ENCODE measurements at places on chromosomes 3 and 15. TPM values are rescaled to one million over a fixed set of nuclear protein-coding genes. Genes with fewer than 3 reads are reported as not detected.

GRCh38 chr3:104635872-104636580 is 730.7 kb upstream of the ALCAM start:
- H3K4me1 ChIP-seq: no peaks in the 10 kb centered on the region
- DNase-seq: no peak
- H3K4me3 ChIP-seq: no peak overlapping the region
- peaks cover 10% of the 10 kb centered on the region for H3K36me3 ChIP-seq
- H3K27ac ChIP-seq: no peak overlapping the region

GRCh38 chr3:127096256-127097071 is 96.5 kb upstream of the PRR23E start:
- peaks cover 9% of the 10 kb centered on the region for H3K4me1 ChIP-seq
- H3K36me3 ChIP-seq: no peaks in the 10 kb centered on the region
- DNase-seq: no peak

GRCh38 chr15:100663086-100663914 is 60.9 kb downstream of the ASB7 start:
- no peaks in the 10 kb centered on the region for H3K36me3 ChIP-seq
- H3K4me1 ChIP-seq: no peaks in the 10 kb centered on the region
- no peak overlapping the region for H3K4me3 ChIP-seq
- H3K27me3 ChIP-seq: no peaks in the 10 kb centered on the region
- no peak overlapping the region for H3K27ac ChIP-seq

DNA sequence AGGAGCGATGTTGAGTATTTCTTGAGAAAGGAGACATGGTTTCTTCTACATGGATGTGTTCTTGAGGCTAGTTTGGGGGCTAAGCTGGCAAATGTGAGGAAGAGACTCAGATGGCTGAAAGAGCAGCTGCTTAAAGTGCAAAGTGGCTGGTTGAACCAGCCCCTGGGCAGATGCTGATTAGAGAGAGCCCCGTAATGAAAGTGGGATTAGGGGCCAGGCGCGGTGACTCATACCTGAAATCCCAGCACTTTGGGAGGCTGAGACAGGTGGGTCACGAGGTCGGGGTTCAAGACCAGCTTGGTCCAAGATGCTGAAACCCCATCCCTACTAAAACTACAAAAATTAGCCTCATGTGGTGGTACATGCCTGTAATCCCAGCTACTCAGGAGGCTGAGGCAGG is 75.0 kb upstream of the GCNT3 start:
- H3K4me3 ChIP-seq: no peak overlapping the region
- H3K27ac ChIP-seq: no peak overlapping the region
- DNase-seq: no peak

GRCh38 chr3:159789742-159790635 is 198.6 kb upstream of the IL12A start:
- H3K4me1 ChIP-seq: no peaks in the 10 kb centered on the region
- no peaks in the 10 kb centered on the region for H3K27me3 ChIP-seq
- H3K36me3 ChIP-seq: no peaks in the 10 kb centered on the region
- no peak overlapping the region for H3K4me3 ChIP-seq

- H3K4me1 ChIP-seq: no peaks in the 10 kb centered on the region
- no peaks in the 10 kb centered on the region for H3K36me3 ChIP-seq
- no peak overlapping the region for H3K27ac ChIP-seq
Measured at GRCh38 chr3:40232626-40233025, 76.9 kb upstream of the EIF1B start.

DNA sequence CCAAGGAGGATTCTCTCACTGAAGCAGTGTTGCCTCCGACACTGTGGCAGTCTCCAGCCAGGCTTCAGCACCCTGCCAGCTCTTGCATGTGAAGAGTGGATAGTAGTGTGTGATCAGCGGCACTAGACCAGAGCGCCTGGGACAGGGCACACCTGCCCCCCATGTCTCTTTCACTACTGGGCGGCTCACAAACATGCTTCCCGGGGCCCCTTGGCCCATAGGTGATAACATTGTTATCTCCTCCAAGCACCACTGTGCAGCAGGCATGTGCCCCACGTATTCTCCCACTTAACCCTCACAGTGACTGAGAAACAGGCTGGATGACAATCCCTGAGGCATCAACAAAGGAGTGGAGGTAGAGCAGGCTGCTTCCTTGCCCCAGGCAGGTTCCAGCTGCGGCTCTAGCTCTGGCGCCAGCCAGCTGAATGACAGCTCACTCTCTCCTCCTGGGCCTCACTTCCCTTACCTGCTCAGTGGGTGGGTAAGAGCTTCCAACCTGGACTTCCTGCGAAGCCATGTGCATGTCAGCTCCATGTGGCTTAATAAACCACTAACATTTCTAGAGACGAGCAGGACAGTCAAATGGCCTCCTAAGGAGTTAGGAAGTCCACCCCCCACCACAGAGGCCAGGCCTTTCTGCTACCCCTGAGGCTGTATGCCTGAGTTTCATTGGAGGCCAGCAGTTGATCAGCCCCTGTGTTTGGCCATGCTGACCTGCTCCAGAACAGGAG is 37.8 kb downstream of the KLF13 start:
- peaks cover 37% of the 10 kb centered on the region for H3K4me1 ChIP-seq
- H3K27ac ChIP-seq: peak overlapping the region; percentile 89
- H3K36me3 ChIP-seq: peaks cover 4% of the 10 kb centered on the region
- no peaks in the 10 kb centered on the region for H3K27me3 ChIP-seq
- H3K4me3 ChIP-seq: no peak overlapping the region

- H3K27me3 ChIP-seq: no peaks in the 10 kb centered on the region
- no peak for DNase-seq
- no peak overlapping the region for H3K4me3 ChIP-seq
- peaks cover 8% of the 10 kb centered on the region for H3K4me1 ChIP-seq
- no peak overlapping the region for H3K27ac ChIP-seq
Measured at GRCh38 chr3:118098827-118099226, 935.8 kb downstream of the IGSF11 start.

DNA sequence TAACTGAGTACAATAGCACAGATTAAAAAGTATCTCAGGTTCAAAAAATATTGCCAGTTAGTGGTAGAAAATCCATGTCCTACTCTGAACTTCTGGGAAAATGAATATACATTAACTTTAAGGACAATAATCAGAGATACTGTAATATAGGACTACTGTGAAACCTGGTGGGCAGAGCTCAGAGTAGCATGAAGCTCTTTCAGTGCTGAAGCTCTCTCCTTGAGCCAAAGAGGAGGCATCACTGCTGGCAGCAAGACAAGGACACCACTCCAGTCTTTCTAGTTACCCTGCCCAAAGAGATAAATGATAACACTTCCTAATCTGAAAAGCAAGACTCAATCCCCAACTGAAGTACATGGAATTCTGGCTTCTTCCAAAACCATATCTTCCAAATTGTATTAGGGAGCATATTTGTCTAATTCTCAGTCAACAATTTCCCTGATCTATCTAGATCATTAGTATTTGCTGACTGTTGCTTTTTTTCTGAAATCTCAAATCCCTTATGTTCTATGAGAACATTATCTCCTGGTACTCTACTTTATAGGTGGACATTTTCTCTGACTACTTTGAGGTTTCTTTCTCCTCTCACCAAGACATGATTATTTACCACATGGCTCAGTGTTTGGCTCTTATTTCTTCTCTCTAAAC is 55.9 kb downstream of the CLDN1 start:
- H3K27me3 ChIP-seq: no peaks in the 10 kb centered on the region
- no peak for DNase-seq
- H3K27ac ChIP-seq: no peak overlapping the region

- H3K36me3 ChIP-seq: no peaks in the 10 kb centered on the region
- no peak overlapping the region for H3K4me3 ChIP-seq
- no peaks in the 10 kb centered on the region for H3K4me1 ChIP-seq
- peak; percentile 10 for DNase-seq
- no peaks in the 10 kb centered on the region for H3K27me3 ChIP-seq
Measured at GRCh38 chr3:28317438-28318022, 31.0 kb upstream of the ZCWPW2 start.

DNA sequence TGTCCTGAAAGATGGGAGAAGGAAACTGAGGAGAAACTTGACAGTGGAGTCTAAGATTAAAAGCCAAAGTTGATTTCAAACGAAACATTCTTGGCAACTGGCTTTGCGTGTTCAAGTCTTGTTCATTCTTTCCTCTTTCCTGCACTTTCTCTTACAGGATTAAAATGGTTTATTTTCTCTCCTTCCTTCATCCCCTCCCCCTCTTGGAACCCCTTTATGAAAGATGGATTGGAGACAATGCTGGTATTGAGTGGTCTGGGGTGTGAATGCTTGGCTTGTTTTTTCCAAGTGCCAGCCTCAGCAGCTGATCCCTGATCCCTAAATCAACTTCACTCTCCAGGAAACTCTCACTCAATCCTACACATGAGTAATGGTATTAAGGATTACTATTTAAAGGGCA is 703 bp upstream of the LSAMP start:
- no peaks in the 10 kb centered on the region for H3K36me3 ChIP-seq
- H3K27ac ChIP-seq: peak overlapping the region; percentile 97
- peak overlapping the region; percentile 95 for H3K4me3 ChIP-seq
- H3K27me3 ChIP-seq: no peaks in the 10 kb centered on the region
- DNase-seq: peak; percentile 2

GRCh38 chr3:159948429-159949144 is 40.0 kb upstream of the IL12A start:
- DNase-seq: no peak
- H3K27ac ChIP-seq: no peak overlapping the region
- no peaks in the 10 kb centered on the region for H3K27me3 ChIP-seq

DNA sequence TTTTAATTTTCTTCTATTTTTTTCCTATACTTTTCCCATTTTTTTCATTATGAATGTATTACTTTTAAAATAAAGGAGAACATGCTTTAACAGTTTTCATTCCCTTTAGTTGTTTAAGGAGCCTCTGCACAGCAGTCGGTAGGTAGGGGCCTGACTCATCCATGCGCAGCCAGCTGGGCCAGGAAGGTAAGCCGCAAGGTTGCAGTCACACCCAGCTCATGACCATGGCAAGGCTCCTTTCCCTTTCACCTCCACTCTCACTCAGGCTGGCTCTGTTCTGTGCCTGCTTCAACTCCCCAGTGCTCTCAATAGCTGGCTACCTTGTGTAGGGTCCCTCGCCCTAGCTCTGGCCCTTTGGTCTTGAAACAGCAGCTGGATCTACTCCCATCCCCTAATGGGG is 17.4 kb upstream of the ANKRD34C start:
- peaks cover 41% of the 10 kb centered on the region for H3K27me3 ChIP-seq
- DNase-seq: no peak
- H3K27ac ChIP-seq: no peak overlapping the region
- no peak overlapping the region for H3K4me3 ChIP-seq
- no peaks in the 10 kb centered on the region for H3K4me1 ChIP-seq

DNA sequence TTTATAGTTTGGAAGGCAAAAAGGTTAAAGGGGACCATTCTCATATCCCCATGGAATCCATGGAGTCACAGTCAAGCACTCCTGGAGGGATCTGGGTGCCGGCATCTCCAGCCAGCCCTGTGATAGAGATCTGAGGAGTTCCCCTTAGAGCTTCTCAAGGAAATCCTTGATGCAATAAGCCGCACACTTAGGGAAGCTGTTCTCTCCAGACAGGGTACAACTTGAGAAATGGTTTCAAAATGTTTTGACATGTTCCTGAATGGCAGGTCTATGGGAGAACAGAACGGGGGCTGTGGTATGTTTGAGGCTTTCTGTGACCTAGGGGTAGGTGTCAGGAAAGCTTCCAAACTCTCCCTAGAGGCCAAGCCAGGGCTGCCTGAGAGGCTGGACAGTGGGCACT is 292.9 kb downstream of the TLE3 start:
- H3K27ac ChIP-seq: no peak overlapping the region
- DNase-seq: no peak
- H3K4me3 ChIP-seq: no peak overlapping the region
- no peaks in the 10 kb centered on the region for H3K4me1 ChIP-seq
- peaks cover 4% of the 10 kb centered on the region for H3K27me3 ChIP-seq
- H3K36me3 ChIP-seq: no peaks in the 10 kb centered on the region

- H3K4me3 ChIP-seq: no peak overlapping the region
- no peak overlapping the region for H3K27ac ChIP-seq
- no peak for DNase-seq
- no peaks in the 10 kb centered on the region for H3K36me3 ChIP-seq
- H3K4me1 ChIP-seq: peaks cover 4% of the 10 kb centered on the region
Measured at GRCh38 chr3:162337630-162338029, 841.0 kb downstream of the OTOL1 start.

DNA sequence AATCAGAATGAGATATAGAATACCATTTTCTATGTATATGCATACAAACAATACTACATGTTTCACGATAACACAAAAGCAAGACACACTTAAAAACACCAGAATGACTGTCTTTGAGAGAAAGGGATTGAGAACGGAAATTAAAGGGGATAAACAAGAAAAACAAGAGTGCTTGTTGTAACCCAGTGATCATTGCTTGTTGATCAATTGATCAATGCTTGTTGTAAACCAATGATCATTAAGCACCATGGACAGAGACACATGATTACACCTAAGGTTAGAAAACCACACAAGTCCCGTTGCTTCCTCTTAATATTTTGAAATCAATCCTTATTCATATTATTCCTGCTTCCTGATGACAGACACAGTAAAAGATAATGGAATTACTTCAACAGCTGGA is 1.1 kb upstream of the OR4F15 start:
- no peaks in the 10 kb centered on the region for H3K4me1 ChIP-seq
- H3K27ac ChIP-seq: no peak overlapping the region
- no peak for DNase-seq
- H3K27me3 ChIP-seq: peaks cover 72% of the 10 kb centered on the region
- no peak overlapping the region for H3K4me3 ChIP-seq
- H3K36me3 ChIP-seq: no peaks in the 10 kb centered on the region

- no peaks in the 10 kb centered on the region for H3K36me3 ChIP-seq
- H3K27ac ChIP-seq: no peak overlapping the region
- H3K4me1 ChIP-seq: peaks cover 7% of the 10 kb centered on the region
- H3K27me3 ChIP-seq: no peaks in the 10 kb centered on the region
- no peak for DNase-seq
Measured at GRCh38 chr3:9864200-9864927, 15.7 kb downstream of the CIDEC start.

- H3K4me3 ChIP-seq: no peak overlapping the region
- H3K27ac ChIP-seq: no peak overlapping the region
- no peak for DNase-seq
- H3K36me3 ChIP-seq: no peaks in the 10 kb centered on the region
- no peaks in the 10 kb centered on the region for H3K27me3 ChIP-seq
Measured at GRCh38 chr15:100140527-100141308, 201.1 kb downstream of the ADAMTS17 start.

DNA sequence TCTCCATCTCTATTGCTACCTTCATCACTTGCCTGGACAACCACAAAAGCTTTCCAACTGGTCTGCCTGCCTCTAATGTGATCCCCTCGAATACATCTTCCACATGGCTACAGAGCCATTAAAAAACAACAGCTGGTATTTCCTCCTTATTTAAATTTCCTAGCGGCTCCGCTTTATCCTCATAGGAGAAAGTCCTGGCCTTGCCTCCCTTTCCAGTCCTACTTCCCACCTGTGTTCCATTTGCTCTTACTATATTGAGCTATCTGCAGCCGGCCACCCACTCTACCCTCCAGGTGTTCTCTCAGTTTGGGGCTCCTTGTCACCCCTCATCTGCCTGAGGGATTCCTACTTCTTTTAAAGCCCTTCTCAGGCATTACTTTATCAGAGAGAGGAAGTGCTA is 49.7 kb upstream of the TSPAN3 start:
- no peaks in the 10 kb centered on the region for H3K36me3 ChIP-seq
- DNase-seq: no peak
- H3K27ac ChIP-seq: no peak overlapping the region
- H3K4me3 ChIP-seq: no peak overlapping the region

The PLCH1 gene
- total RNA-seq: 21.4 TPM

The ECE2 gene
- total RNA-seq: not detected

The WWTR1 gene
- total RNA-seq: 34.5 TPM

The PRR23B gene
- total RNA-seq: not detected

The STRIT1 gene
- total RNA-seq: not detected

The TEX55 gene
- total RNA-seq: not detected

The PLCB2 gene
- 8.7 TPM for total RNA-seq

The ARID3B gene
- 66.5 TPM for total RNA-seq

The RARB gene
- 1.9 TPM for total RNA-seq

The PGBD4 gene
- total RNA-seq: 1.9 TPM

The ASTE1 gene
- 11.4 TPM for total RNA-seq
